HFF-Myc (cell line): ENCODE measurements at places on chromosomes 2 and 18.

GRCh38 chr18:50819027-50819727 is 639 bp downstream of the MRO start:
- DNase-seq: no peak

GRCh38 chr18:11047156-11047555 is 102.2 kb downstream of the PIEZO2 start:
- DNase-seq: no peak

DNA sequence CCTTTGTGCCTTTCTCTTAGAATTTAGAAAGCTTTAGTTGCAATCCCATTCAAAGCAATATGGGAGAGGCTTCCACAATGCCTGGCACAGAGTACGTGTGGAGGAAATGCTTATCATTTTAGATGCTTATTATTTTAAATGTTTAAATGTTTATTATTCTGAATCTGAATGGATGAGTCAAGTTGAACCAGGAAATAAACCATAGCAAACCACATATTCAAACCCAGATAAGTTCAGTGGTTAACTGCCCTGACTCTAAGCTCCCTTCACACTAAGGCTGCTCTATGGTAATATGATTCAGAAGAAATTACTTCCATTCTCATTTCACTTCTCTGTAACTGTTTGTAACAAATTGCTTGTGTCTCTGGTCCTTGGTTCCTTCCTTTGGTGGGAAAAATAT is 5.2 kb upstream of the PPP4R1 start:
- DNase-seq: no peak

- DNase-seq: no peak
These were observed 12.0 kb upstream of the MBP start for GRCh38 chr18:77144451-77145118.

GRCh38 chr2:212242724-212243123 is 295.9 kb downstream of the ERBB4 start:
- no peak for DNase-seq

DNA sequence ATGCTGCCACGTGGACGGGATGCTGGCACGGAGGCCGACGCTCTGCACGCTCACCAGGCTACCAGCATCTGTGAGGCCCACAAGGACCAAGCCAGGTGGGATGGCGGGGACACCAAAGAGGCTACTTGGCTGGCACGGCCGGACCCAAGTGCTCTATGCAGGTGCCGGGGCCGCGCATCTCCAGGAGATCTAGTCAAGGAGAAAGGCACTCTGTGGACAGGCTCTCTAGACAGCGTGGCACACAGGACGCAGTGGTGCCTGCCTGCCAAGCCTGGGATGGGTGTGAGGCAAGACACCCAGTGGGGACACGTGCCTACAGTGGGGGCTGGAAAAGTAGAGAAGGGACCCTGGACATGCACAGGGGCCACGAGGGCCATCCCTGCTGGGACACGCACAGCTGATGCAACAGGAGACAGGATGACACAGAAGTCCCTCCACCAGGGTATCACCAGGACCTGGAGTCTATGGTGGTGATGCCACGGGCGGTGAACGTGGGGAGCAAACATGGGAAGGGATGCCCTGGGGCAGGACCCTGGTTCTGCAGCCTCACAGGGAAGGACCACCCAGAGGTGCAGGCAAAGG is 28.5 kb downstream of the ZNF516 start:
- no peak for DNase-seq

GRCh38 chr18:27860701-27861107 is 316.2 kb downstream of the CDH2 start:
- no peak for DNase-seq

- no peak for DNase-seq
These were observed 34.8 kb upstream of the SPATA3 start for GRCh38 chr2:230961091-230961491.

GRCh38 chr2:36287363-36288275 is 68.0 kb upstream of the CRIM1 start:
- DNase-seq: no peak

DNA sequence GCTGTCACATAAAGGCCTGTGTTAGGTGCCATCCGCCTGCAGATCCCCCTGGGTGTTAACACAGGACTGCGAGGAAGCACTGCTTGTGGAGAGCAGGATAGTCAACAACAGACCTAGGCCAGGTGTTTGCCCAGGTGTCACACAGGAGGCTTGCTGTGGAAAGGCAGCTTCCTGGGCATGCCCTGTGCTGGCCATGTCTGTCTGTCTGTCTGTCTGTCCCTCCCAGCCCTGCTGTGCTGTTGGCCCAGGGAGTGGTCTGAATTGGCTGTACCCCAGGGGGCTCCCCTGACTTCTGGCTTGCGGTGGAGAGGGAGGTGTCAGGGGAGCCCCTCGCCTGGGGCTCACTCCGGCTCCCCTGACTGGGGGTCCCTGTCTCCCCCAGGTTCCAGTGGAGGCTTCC is 53.2 kb downstream of the SH3BP4 start:
- DNase-seq: no peak

DNA sequence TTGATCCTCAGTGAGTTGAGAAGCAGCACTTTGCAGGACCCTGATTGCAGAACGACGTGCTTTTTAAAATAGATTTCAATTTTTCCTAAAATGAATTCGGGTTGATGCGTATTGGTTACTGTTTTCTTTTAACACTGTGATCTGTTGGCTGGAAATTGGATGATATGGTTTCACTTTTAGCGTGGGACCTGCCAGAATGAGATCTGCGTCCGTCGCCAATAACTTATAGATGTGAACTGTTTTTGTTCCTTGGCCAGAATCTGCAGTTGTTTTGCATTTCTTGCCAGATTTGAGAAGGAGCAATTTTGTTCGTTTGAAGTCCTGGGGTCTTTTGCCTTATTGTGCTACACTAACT is 703 bp downstream of the UGGT1 start:
- DNase-seq: no peak

DNA sequence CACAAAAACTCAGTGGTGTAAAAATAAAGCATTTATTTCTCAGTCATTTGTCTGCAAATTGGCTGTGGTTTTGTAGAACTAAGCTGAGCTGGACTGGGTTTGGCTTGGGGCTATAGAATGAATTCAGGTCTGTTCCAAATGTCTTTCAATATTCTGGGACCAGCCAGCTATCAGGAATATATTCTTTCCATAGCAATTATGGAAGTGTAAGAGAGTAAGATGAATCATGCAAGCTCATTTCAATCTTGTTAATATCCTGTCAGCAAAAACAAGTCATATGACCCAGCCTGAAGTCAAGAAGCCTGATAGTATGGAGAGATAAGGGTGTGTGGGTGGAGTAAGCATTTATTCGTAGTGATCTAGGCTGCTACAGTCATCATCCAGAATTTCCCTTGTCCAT is 481.0 kb upstream of the CDH2 start:
- no peak for DNase-seq

- DNase-seq: no peak
These were observed 272.5 kb downstream of the GALR1 start for GRCh38 chr18:77522051-77522675.

DNA sequence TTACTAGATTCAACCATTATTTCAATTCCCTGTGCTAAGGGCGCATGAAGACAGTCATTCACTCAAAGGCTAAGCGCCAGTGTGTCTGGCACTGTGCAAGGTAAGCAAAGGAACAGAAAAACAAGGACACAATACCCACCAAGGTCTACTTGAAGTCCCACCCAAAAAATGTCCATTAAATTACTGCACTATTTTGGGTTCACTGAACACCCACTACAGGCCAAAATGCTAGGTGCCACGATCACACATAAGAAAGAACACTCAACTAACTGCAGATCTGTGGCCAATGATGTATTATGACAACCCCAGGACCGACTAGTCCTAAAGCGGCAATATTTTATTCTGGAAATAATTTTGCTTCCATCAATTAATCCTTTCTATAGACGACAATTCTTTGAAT is 1.8 kb downstream of the TMEM131 start:
- no peak for DNase-seq

DNA sequence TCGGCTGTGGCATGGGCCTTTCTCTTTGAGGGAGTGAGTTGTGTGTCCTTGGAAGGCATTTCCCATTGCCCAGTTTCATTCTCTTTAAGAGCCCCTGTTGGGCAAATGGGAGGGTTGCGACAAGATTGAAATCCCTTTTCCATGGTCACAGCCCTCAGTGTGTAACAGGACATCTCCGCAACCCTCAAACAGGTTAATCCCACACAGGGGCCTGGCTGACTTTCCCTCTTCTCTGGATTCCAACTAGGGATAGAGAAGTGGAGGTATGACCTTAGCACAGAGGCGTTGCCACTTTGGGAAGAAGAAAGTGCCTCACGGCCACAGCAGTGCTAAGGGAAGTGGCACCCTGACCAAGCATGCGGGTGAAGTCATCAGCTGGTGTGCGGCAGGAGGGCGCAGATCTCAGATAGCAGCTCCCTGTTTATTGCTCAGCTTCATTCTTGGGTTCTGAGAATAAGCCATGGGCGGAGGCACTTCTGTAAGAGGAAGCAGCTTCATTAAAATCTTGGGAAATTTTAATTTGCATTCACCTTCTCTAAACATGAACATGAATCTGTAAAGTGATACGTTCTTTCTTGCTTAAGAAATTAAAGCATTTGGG is 256.5 kb downstream of the GBX2 start:
- DNase-seq: no peak

DNA sequence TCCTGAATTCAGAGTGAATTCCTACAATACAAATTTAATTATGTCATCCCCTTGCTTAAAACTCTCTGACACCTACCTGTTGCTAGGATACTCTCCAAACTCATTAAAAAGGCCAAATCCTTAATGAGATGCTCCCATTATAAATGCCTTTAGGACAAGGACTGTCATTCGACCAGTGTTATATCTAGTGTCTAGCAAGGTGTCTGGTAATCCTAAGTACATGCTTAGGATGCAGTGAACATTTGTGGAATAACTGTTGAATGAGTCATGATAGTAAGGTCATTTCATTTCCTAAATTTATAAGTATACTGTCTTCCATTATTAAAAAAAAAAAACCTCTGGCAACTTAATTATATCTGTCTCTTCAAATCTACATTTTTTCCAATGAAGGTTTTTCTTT is 588.9 kb upstream of the NRXN1 start:
- no peak for DNase-seq

GRCh38 chr2:163828771-163829170 is 93.0 kb upstream of the FIGN start:
- DNase-seq: no peak

- no peak for DNase-seq
These were observed 8.3 kb downstream of the CAPG start for GRCh38 chr2:85401844-85402243.

DNA sequence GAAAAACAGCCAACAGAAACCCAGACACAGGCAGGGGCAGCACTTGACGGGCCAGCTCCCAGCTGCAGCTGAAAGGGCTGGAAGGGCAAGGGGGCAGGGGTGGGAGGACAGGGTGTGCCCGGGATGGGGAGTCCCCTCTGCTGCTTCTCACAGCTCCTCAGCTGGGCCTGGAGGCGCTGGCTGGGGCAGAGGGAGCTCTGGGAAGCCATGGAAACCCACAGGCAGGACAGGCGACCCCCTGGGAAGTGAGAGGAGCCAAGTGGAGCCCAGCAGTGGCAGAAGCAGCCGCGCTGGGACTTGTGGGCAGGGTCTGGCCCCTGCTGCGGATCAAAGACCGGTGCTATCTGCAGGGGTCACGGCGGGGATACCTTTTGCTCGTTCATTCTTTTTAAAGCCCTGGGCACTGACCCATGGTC is 20.7 kb downstream of the OTOF start:
- no peak for DNase-seq

- no peak for DNase-seq
These were observed 208.1 kb downstream of the NEDD4L start for GRCh38 chr18:58252166-58252565.

DNA sequence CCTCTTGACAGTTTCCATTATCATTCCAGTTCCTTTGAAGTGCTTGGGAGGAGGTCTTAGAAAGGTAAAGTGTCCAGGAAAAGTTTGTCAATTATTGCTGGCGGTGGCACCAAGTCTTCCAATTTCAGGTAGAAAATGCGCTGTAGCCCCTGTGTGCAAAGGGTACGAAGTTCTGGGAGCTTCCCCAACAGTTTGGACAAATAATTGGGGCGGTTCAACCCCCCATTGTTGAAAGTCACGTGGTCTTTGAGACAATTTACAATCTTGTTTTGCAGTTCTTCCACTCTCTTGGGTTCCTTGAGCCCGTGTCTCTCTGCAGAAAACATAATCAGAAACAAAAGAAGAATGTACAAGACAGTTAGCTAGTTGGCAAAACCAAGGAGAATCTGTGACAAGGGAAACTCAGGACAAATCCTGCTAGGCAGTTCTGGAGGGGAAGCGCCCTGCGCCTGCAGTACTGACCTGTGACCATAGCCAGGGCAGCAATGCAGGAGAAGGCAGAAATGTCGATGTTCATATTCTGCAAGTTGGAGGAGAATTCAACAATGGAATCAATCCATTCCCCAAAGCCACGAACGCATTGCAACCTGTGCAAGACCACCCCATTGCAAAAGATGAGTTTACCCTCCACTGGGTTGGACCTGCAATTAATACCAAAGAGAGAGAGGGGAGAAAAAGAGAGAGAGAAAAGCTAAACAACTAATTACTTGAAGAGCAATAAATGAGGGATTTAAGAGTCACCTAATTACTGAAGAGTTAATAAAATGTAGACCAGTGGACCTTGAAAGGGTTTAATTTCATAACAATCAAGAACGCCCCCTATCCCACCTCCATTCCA is 6.6 kb downstream of the NR4A2 start:
- no peak for DNase-seq

DNA sequence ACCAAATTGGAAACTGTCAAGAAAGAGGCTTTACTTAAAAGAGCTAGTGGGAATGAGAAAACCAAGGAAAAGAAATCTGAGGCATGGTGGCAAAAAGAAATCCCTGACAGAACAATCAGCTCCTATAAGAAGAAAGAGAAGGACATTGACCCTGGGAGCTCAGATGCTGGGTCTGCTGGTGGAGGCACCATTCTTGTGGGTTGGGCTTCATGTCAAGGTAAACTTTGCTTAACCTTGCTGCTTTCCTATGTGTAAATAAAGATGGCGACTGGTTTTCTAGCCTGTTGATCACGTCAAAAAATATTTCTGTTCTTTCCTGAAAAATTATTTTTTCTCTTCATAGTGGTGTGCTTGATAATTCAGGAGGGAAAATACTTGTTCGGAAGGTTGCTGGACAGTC is 58.1 kb downstream of the VIT start:
- no peak for DNase-seq

DNA sequence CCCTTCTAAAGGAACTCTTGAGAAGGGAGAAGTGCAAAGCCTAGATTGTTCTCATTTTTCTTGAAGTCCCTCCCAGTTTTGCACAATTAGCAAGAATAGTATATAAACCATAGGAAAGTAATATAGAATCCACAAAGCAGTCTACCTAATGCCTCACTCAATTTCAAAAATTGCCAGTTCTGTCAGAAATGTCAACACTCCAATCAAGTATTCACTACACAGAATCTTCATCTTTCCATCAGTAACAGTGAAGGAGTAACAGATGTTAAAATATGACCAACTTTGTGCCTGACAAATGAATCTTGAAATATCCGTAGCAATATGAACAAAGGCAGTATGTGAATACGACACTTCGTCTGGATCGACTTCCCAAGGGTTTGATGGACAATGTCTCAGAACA is 56.3 kb downstream of the RBMS1 start:
- no peak for DNase-seq

- no peak for DNase-seq
These were observed 828.6 kb upstream of the POU3F3 start for GRCh38 chr2:104025295-104025694.

- DNase-seq: no peak
These were observed 13.5 kb downstream of the ABCG8 start for GRCh38 chr2:43852196-43852730.
